NCI-H2081 (cell line): ENCODE measurements at places on chromosomes 1 and 21.

GRCh38 chr1:4805987-4806386, 151.6 kb downstream of the AJAP1 start:
- no peak for DNase-seq

GRCh38 chr1:227769047-227769935, 34.1 kb downstream of the SNAP47 start:
- no peak for DNase-seq

DNA sequence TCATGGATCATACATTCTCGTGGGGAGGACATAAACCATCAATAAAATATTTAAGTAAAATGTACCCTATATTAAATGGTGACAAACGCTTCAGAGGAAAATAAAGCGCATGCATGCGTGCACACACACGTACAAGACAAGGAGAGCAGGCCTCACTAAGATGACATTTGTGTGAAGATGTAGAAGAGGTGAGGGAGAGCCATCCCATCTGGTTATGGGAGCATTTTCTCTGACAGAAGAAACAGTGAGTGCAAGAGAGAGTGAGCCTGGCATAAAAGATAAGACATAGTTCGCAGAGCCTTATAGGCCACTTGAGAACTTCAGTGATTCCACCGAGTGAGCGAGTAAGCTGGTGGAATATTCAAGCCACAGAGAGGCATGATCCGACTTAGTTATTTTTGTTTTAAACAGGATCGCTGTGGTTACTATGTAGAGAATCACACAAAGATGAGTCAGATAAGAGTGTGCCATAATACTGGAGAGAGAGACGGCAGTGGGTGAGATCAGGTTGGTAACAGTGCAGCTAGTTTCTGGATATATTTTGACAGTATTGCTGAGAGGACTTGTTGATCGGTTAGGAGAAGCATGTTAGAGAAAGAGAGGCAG, 624.2 kb downstream of the PLPP3 start:
- DNase-seq, result no peak

DNA sequence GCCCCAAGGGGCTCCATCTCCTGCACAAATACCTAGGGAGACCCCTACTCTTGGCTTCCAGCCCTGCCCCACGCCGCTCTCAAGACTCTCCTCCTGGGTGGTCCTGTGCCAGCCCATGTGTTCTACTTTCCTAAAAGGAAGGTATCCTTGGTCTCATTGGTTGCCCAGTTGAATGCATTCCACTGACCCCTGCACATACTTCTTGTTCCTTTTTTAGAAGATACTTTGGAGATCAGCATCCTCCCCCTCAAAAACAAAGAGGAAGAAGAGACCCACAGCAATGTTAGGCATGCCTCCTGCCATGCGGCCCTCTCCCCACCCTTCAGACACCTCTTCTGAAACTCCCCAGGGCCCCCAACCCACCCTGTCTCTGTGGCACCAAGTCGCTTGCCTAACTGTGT, 4.1 kb downstream of the SLAMF9 start:
- DNase-seq, result no peak

GRCh38 chr1:211734359-211734758, 58.9 kb upstream of the NEK2 start:
- peak; percentile 58 for DNase-seq

DNA sequence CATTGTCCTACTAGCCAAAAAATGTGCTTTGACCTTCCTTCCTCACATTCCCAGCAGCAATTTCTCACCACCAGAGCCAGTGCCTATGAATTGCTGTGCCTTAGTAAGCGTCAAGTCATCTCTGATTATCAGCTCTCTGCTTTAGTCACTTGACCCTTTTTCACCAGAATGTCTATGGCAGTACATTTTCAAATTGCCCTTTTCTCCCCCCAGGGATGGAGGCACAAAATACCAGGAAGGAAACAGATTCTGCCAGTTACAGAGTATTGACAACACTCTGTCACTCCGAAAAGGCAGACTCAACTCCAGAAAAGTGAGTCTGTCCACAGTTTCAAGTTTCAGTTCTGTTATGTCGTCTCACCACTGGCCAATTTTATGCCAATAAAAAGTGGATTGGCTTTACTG, 167.4 kb downstream of the TNFSF18 start:
- no peak for DNase-seq

DNA sequence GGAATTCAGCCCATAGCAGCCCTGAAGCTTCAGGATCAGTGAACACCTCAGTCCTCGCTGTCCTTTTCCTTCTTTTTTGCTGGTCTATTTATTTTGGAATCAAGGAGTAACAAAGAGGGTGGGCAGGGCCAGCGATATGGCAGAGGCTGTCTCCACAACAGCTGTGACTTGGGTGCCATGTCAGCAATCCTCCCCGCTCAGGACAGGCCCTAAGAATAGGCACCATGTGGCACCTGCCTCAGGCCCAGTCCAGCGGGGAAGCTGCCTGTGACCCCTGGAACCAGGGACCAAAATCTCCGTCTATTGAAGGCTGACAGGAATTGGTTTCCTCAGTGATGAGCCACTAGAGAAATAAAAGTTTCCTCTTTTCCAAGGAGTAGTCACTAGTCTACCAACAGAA, 58.6 kb upstream of the TNR start:
- no peak for DNase-seq
